Activated CD4-positive, alpha-beta T cell treated with anti-CD3 and anti-CD28 coated beads for 48 hours (primary cell): ENCODE measurements at places on chromosomes 1 and 21.

DNA sequence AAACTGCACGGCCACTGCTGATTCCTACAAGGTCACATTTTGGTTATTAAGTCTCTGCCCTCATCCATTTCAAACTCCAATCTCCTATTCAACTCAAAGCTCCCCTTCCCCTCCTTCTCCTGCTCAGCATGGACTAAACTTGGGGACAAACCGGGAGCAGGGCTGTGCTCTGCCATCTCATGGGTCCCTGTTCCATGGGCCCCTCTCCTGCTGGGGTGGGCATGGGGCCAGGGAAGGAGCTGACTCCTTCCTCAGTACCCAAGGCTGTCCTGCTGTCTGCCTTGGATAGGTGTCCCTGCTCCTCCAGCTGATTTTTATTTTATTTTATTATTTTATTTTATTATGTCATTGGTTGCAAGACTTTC, 27.1 kb downstream of the TNNT2 start:
- DNase-seq: no peak

DNA sequence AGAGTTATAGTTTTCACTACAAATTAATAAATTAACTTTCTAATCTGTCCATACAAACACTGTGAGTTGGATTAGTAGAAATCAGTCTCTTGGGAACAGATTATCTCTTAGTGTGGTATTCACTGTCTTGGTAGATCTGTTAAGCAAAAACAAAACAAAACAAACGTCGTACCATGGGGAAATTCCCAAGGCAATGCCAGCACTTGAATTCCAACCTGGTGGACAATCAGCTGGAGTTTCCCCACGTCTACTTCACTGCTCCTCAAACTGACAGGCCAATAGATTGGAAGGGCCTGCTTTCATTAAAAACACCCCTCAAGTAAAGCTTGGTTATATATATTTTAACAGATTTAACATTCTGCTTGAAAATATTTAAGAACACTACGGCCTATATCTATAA, 31.9 kb downstream of the GDAP2 start:
- no peak for DNase-seq

DNA sequence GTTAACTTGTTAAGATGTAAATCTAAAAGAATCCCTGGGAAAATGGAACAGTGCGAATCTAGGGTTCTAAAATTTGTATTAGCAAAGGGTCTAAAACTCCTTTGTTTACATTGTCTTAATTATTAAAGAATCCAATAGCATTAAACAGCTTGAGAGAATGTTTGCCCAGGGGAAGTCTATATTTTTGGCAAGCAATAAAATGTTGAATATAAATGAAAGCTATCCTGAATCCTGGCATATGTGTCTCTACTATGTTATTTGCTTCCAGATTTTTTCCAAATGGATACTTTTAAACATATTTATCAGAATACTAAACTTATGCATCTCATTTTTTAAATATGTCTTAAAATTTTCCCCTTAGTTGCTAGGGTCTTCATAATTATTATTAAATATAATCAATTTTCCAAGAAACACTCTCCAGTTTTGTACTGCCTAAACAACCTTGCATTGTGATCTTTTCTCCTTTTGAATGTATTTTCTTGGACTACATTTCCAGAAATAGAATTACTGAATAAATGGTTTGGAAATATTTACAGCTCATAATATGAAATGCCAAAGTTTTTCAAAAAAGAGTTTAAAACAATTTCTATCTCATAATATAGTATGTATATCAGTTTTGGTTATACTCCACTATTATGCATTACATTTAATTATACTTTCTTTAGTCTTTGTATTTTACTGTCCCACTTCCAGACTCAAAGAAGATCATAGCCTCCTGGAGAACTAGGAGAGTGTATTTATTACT, 304.8 kb downstream of the USP25 start:
- DNase-seq: no peak

DNA sequence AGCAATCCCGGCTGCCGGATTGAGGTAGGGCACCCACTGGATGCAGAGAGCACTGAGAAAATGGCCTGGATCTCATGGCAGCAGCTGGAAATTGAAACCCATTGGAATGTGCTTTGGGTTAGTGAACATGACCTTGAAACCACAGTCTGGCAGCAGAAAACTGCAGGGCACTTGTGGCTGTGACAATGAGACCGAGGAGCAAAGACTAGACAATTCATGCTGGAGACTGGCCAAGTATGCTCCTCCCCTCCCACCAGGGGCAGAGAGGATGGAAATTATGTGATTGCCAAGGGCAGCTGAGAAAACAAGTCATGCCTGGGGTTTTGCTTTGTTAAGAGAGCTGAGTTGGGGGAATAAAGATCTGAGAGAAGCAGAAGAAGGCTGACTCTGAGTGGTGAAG, 60.7 kb downstream of the ZNF697 start:
- DNase-seq: no peak

GRCh38 chr1:101407505-101408211, 170.8 kb downstream of the S1PR1 start:
- no peak for DNase-seq

DNA sequence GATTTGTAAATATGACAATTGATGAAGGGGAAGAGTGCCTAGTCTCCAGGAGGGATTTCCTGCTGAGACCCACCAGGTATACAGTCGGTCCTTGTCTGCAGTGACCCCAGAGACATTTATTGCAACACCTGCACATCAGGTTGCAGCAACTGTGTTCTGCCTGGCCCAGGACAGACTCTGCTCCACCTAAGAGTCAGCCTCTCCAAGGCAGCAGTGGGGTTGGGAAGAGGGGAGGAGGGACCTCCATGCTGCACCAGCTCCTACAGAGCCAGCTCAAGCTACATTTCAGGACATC, 120.4 kb upstream of the IRF2BP2 start:
- no peak for DNase-seq

DNA sequence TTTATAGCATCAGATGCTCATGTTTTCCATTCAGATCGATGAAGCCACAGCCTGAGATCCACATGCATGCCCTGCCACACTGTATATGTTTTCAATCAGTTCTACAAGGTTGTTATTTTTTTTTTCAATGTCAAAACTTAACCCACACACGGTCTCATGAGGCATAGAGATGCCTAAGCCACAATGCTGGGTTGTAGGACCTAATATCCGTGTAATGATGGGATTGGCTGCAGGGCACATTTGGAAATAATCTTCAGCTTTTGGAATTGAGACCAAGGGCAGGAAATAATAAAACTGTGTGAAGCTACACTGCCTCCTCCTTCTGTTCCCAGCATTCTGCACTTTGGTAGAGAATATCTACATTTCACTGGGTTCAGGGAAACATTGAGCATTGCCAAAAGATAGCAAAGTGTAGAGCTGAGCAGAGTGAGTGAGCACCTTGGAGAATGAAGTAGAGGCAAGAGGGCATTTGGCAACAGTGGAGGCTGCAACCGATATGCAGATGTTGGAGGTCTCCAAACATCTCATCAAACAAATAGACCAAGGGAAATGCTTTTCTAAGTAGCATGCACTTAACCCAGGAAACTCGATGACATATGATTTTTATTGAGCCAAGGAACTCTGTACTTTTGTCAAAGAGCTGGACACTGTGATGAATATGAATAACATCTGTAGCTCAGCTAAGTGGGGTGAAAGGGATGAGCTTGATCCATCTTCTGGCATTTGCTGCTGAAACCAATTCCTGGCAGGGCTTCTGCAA, 176.7 kb downstream of the LYPLAL1 start:
- no peak for DNase-seq

DNA sequence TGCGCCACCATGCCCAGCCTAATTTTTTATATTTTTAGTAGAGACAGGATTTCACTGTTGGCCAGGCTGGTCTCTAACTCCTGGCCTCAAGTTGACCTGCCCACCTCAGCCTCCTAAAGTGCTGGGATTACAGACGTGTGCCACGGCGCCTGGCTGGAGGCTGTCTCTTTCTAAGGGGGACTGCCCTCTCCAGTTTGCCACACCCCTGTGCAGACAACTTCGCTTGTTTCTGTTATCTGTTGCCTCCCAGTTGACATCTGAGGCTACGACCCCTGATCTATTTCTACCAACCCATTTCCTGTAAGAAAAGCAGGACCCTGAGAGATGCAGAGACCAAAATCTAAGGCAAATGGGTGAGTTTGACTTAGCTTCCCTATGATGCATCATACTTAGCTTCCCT, 24.0 kb upstream of the VASH2 start:
- DNase-seq: no peak

- no peak for DNase-seq
Observed at GRCh38 chr21:34280389-34280795, 83.4 kb upstream of the KCNE2 start.

DNA sequence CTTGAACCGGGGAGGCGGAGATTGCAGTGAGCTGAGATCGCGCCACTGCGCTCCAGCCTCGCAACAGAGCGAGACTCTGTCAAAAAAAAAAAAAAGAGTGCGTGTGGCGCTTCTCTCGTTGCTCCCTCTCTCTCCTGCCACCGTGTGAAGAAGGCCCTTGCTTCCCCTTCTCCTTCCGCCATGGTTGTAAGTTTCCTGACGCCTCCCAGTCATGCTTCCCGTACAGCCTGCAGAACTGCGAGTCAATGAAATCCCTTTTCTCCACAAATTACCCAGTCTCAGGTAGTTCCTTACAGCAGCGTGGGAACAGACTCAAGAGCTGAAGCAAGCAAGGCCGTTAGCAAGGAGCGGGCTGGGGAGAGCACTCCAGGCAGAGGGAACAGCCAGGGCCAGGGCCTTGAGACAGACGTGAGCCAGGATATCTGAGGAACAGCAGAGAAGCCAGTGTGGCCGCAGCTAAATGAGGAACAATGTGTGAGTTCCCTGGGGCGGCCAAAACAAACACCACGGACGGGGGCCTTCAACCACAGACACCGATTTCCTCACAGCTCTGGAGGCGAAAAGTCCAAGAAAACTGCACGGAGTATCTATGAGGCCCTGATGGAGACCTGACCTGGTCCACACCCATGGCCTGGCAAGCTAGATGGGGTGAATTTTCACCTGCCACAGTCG, 54.2 kb upstream of the ETS2 start:
- no peak for DNase-seq

DNA sequence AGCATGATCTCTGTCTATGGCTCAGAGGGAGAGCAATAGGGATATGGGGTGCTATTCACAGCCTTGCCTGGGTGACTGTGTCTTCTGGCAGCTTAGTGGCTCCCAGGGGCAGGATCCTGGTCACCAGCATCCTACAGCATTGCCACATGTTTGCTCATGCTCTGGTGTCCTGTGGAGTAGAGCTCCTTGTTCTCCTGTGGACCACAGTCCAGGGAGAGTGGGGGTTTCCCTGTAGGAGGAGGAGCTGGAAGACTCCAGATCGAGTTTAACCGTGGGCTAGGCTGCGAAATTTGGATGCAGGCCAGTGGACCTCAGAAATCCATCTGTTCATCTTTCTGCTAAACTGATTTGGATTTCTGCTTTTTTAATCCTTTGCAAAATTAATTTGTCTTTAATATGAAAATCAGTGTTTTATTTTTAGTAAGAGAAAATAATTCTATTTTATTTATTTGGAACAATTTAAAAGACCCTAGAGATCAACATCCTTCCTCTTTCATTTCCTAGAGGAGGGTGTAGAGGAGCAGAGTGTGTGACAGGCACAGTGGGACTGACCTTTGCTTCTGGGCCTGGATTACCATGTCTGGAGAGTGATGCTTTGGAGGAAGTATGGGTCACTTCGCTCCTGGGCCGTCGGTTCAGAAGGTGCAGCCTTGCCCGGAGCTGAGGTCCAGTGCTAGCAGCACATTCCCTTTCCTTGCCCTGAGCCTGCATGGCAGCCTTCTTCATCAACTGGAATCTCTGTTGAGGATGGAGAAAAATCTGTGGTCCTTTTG, 17.4 kb downstream of the ADARB1 start:
- no peak for DNase-seq

GRCh38 chr1:11681071-11681771, at the start of gene MAD2L2:
TSS of gene MAD2L2 (minus strand) at chr1:11681148. CDS start at chr1:11680601, 547 bp downstream.
- peak; percentile 93 for DNase-seq

GRCh38 chr1:5708346-5709245, 283.6 kb downstream of the NPHP4 start:
- DNase-seq: no peak

DNA sequence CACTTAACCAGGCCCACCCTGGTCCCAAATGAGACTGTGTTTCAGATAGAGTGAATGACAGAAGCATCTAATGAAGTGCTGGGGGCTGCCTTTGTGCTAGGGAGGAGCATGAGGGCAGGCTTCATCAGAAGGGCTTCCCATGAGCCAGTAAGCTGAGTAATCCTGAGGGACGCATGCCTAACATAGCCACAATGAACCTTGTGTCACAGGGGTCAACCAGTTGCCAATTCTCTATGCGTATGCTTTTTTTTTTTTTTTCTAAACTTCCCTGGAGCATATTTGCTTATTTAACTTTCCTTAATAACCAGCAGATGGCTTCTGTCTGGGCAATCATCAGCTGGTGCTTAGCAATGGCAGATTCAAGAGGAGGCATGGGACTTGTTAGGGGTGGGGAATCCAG, 25.5 kb upstream of the CYP2J2 start:
- no peak for DNase-seq

DNA sequence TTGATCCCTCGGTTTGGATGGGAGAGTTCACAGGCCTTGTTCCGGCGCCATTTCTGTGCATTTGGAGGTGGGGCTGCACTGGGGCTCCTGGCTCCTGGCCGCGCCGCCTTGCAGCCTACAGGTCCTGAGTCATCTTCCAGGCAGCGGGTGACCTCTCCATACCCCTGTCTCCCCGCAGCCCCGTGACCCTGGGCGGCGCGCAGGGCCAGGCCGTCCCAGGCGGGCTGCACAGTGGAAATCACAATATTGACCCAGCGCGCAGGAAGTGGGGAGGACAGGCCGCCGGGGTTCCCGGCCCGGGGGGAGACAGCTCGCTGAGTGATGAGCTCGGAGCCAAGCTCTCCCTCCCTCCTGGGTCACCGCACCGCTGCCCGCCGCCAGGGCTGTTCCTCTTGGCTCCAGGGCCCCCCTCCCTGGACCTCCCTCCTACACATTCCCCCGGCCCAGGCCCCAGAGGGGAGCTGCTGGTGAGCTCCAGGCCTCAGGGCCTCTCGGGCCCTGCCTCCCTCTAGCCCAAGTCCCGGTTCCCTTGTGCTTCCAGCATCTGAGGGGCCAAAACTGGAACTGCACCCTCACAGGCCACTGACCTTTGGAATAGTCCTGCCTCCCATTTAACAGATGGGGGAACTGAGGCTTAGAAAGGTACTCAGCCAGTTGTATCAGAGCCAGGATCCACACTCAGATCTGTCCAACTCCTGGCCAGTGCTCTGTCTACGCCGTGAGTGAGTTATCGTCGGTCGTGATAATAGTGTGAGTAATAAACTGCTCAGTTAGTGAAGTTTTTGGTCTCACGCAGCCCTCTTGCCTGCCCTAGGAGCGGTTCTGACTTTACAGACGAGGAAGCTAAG, 142.9 kb upstream of the WNT4 start:
- no peak for DNase-seq

- peak; percentile 76 for DNase-seq
Observed at GRCh38 chr1:207848234-207848633, 62.7 kb downstream of the CD34 start.

GRCh38 chr1:178651742-178652141, 73.3 kb upstream of the RALGPS2 start:
- DNase-seq: no peak

DNA sequence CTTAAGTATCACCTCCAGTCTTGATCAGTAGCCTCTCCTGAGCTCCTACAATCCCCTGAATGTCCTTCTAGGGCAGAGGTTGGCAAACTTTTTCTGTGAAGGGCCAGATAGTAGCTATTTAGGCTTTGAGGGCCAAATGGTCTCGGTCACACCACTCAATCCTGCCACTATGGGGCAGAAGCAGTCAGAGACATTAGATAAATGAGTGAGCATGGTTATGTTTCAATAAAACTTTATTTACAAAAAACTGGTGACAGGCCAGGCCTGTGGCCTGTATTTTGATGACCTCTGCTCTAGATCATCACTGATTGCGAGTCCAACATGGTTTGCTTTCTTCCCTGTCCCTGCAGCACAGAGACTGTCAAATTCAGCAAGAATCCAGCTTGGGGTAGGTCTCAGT, 36.3 kb downstream of the LRP8 start:
- DNase-seq: no peak
